ENCODE measurements at places on chromosomes 7 and 10.

- DNase-seq, result no peak
These were observed 128.0 kb upstream of the CACUL1 start for GRCh38 chr10:118882741-118883140.

DNA sequence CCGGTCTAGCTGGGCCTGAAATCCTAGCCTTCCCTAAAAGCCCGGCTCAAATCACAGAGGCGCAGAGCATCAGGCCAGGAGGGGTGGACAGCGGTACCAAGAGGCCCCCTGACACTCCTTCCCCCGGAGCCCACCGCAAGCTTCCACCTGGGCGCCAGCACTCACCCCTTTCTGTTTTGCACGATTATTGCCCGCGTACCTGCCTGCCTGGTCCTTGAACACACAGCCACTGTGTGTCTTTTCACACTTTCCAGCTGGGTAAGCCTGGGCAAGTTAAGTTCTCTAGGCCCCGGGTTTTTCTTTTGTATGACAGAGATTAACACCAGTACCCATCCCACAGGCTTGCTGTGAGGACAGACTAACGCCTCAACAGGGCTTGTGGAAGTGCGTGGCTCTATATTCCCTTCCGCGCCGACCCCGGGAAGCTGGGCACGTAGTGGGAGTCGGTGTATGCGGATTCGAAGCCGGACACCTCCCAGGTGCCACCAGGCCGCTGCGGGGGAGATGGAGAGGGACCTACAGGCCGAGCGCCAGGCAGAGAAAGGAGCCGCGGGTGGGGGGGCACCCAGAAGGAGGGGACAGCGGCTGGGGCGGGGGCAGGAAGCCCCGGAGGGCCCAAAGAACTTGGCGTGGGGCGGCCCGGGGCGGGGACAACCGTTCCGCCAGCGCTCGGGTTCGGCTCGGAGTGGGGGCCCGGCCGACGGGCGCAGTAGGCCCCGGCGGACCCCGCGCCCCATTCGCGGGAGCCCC is 792 bp downstream of the ZNF746 start:
- peak; percentile 36 for DNase-seq

DNA sequence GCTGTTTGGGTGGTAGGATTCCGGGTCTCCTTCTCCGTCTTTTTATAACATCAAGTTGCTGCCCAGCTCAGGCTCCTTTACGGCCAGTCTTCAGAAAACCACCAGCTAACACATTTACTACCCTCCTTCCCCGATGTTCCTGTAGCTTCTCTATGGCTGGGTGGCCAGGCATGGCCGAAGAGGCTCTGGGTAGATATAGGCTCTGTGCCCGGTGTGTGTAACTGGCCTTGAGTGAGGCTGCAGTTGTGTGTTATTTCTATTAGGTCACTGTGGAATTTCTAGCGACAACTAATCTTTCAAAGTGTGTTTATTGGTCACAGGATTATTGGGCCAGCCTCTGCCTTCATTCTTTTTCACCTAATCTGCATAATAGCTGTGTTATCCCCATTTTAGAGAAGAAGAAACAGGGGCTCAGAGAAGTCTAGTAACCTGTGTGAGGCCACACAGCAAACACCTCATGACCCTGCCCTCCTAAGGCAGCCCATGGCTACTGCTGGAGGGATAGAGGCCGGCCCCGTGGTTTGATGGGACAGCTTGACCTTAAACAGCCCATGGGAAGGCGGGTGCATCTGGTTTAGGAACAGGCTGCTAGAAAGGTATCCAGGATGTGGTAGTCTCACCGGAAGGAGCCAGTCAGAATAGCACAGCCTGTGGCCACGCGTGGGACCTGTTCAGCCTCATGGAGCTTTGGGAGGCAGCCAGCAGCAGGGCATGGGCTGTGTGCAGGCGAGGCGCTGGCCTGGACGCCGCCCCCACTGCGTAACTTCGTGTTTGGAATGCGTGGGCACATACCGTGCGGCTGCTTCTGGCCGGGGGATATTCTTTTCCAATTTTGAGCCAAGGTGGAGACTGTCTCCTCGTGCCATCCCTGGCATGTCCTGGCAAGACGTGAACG is 29.7 kb downstream of the HTRA1 start:
- DNase-seq, result peak; percentile 48

DNA sequence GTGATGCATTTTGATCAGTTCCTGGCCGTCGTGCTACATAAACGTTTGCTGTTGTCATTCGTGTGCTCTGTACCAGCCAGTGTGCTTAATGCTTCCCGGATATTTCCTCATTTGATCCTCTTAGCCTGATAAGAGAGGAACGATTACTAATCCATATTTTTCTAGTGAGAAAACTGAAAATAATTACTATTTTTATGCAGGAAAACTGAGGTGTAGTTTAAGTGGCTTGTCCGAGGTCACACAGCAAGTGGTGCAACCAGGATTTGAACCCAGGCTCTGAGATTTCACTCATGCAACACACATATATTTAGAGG is 650 bp upstream of the SORBS1 start:
- no peak for DNase-seq

GRCh38 chr7:21345361-21345760 is 82.5 kb upstream of the SP4 start:
- DNase-seq, result no peak

GRCh38 chr7:101402081-101402779 is 39.6 kb downstream of the COL26A1 start:
- DNase-seq, result no peak

DNA sequence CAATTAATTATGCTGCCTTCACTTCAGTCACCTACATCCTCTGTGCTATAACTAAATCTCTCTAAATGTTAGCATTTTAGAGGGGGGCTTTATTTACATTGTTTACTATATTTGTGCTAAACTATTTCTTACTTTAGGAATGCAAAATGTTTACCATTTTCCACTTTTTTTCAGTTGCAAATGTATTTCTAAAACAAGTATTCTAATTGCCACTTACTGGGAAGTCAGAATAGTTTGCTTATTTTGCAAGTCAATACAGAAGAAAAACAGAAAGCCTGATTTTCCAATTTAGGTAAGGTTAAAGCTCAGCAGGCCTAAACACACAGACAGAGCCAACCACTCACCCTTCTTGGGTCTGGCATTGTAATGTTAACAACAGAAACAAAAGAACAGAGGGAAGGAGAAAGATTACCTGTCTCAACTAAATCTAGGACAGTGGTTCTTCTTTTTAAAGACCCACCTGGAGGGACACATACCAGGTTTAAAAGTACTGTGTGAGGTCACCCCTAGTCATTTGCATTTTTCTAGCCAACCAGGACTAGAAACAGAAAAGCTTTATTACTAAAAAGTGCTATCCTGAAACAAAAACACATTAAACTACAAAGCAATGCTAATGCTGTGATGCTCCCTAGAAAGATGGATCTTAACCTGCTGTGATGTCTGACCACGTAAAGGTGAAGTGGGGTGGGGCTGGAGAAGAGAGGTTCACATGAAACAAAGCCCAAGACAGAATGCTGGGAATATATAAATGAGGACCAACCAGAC is 178.2 kb downstream of the SLC25A13 start:
- no peak for DNase-seq

DNA sequence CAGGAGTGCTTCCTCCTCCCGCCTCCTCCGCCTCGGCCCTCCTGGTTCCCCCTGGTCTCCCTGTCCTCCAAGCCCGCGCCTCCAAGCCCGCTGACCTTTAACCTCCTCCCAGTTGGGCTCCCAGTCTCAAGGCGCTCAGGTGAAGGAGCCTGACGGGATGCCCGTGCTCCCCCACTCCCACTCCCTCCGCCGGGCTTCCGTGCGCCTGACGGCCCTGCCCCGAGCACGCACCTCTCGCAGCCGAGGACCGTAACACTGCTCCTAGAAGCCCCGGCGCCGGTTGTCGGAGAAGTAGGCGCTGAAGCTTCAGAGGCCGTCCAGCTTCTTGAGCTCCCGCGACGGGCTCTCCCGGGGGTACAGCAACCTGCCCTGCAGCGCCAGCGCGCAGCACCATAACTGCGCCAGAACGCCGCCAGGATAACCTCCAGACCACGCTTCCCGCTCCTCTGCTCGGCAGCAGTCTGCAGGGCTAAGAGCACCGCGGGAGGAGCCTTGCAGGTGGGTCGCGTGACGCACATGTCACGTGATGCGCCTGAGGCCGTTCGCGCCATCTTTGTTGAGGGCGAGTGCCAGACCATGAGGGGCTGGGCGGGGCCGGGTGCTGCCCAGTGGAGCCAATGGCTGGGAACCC is 71.0 kb upstream of the ZNF479 start:
- DNase-seq, result no peak

- peak; percentile 2 for DNase-seq
These were observed 290.8 kb upstream of the PCDH15 start for GRCh38 chr10:55091691-55092328.

- no peak for DNase-seq
These were observed 39.5 kb upstream of the PRKG1 start for GRCh38 chr10:51034769-51035168.

GRCh38 chr10:132663666-132664365 is 122.1 kb downstream of the NKX6-2 start:
- no peak for DNase-seq

DNA sequence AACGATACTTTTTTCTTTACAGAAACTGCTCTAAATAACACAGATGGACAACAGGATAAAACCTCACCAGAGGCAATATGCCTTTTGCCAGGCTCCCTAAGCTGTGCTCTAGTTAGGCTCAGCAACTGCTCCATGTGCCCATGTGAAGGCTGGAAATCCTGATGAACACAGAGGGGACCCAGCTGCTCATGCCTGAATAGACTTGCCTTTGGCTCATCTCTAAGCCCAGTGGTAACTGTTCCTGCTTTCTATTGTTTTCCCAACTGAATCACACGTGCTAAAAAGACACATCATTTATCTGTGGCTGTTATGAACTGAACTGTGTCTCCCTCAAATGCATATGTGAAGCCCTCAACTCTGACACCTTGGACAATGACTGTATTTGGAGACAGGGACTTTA is 110.4 kb downstream of the RNF216 start:
- no peak for DNase-seq

- DNase-seq, result peak; percentile 18
These were observed 63.9 kb upstream of the LOXL4 start for GRCh38 chr10:98331885-98332284.

DNA sequence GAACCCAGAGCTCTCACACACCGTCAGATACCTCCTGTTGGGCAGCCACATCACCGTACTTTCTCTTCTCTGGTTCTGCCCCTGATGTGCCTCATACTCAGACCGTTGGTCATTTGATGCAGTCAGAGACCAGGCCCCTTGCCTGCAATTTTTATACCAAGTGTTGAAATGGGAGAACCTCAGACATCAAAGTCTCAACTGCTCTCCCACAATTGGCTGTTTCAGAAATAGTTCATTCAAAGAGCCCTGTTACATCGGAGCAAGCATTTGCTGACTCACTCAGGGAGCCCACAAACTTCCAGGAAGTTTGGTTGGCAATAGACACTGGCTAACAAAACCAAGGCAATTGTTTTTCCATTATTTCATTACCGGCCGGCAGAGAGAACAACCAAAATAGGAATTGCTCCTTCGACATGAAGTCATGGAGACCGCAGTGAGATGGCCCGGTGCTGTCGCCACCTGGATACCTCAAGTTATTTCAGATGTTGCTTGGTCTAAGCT is 33.5 kb upstream of the ADAM12 start:
- DNase-seq, result no peak

DNA sequence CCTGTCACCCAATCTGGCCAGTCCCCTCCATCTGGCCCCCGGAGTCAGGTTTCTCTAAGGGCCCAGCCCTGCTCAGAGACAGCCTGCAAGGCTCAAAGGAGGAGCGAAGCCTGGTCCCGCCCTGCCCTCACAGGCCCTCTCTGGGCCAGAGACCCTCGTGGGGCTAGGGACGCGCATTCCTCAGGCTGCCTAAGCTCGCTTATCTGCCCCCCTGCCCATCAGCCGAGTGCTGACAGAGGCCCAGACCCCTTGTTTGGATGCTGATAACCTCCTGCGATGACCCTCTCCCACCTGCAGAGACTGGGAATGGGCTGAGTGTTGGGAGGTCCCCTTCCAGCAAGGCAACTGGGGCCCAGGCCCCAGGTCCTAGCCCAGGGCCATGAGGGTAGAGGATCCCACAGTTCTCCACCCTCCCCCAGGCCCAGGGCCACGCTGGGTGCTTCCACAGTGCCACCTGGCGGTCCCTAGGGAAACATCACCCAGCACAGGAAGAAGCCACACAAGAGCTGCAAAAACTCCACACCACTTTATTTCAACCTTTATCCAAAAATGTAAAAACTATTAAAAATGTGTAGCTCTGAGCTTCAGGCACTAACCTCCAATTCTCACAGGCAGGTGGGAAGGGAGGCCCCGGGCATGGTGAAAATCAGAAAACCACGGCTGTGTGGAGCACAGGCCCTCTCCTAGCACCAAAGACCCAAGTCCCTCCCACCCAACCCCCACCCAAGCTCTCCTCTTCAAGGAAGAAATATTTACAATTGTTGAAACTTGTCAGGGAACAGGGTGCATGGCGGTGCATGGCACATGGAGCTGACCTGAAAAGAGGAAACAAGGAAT is 2.2 kb downstream of the NPM3 start:
- peak; percentile 82 for DNase-seq

GRCh38 chr10:131842351-131843088 is 58.3 kb upstream of the PPP2R2D start:
- DNase-seq, result no peak

DNA sequence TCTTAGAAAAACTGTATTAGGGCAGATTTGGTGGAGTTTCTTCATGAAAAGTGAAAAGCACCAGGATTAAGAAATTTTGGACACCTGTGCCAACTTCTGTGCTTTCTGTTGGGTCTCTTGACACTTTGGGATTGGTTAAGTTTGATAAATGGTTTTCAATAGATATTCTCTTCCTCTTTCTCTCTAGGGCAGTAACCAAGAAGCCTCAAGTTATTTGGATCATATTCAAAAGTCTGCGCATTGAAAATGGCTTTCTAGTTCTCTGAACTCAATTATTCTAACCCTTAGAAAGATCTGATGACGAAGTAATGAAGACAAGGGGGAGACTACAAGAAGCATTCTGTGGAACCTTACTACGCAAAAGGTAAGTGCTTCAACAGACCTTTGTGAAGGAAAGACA is 144.0 kb upstream of the CCDC6 start:
- DNase-seq, result no peak

GRCh38 chr10:99880080-99880835 is 97.8 kb downstream of the ABCC2 start:
- DNase-seq, result no peak

GRCh38 chr7:129571201-129571600 is 40.3 kb upstream of the NRF1 start:
- no peak for DNase-seq

- DNase-seq, result no peak
These were observed 1.1 kb upstream of the ATOH7 start for GRCh38 chr10:68233046-68233445.

DNA sequence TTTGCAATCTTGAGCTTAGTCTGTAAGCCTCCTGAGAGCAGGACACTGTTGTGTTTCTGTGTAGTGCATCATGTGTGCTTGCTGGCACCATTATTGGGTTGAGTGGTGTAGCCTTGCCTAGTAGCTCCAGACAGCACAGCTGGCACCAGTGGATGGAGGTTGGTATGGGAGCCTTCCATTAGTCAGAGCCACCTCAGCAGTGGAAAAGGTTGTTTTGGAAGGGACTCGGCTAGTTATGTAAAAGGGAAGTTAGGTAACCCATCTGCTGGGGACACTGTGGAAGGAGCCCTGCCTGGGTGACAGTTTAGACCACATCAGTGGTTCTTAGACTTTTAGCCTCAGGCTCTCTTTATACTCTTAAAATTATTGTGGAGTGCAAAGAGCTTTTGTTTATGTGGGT is 16.3 kb downstream of the MINDY4 start:
- no peak for DNase-seq

Measured in activated CD4-positive, alpha-beta T cell treated with anti-CD3 and anti-CD28 coated beads, Interleukin-2, Interleukin-4, amounts not matched to agents 100 ng/mL and 50 ng/mL, durations not matched to agents 16 hours and 8 hours (primary cell).